ENCODE measurements at places on chromosomes 2 and 18.

DNA sequence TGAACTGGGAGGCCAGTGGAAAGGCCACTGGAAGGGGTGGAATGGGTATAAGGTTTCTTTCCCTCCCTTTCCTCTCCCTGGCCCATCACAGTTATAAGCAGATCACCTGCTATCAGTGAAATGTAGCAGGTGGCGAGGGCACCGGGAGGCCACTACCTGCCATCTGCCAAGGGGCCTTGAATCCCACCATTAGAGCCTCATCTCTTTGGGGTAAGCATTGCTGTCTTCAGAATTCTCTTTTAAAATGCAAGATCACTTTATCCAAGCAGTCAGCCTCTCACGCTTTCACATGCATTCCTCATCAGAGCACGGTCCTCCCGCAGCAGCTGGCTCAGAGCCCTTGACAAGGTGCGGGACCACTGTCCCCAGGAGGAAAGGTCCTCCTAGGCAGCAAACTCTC is 268.5 kb downstream of the CELF4 start:
- no peak for DNase-seq

DNA sequence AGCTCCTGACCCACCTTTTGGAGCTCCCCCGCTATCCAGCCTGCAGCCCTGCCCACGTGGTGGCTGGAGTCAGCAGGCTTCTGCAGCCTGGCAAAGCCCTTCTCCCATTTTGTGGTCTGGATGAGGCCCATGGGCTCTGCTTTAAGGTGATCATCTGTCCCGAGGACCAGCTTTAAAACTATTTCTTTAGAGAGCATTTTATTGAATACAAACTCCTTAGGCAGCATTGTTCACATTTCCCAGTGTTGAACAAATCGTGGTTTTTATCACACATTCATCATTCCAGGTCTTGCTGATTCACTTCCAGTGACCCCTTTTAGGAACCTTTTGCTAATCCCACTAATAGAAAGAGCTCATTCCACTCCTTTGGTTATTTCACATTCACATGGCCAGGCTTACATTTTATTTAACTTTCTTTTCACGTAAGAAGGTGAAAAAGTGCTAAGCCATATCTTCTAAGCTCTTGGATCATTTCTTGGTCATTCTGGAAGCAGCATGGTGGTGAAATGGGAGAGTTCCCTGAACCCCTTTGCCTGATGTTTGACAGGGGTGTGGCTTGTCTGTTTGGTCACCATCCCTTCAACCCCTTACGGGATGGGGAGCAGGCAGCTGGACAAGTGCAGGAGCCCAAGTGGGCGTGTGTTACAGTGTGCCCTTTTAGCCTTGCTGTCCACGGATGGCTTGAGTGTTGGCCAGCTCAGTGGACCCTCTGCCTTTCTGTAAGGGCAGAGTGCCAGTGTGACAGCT is 80.4 kb upstream of the RAPGEF4 start:
- no peak for DNase-seq

DNA sequence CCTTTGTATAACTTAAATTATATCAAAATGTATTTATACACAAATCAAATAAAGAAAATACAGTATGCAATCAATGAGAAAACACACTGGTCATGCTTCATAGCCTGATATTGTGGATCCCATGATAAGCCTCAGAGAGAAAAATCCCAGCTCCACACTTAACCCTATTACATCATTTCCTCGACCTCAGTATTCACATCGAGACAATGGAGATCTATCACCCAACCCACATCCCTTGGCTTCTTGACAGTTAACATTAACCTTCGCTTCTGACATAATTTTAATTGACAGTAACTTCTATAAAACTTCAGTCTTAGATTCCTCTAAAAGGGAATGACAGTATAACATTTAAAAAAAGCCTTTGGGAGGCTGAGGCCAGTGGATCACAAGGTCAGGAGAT is 11.6 kb downstream of the TMX3 start:
- DNase-seq: no peak

DNA sequence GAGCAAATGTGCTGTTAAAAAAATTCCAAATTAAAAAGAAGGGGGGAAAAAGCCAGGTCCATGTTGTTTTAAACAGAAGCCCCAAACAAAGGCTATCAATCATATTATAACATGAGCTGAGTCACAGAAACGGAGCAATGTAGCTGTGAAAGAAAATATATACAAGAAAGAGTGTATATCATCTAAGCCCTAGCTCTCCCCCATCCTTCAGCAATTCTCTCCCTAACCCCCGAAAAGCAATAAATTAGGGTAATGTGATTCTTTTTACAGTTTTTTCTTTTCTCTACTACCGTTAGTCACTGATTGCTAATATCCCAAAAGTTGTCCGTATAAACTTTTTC is 25.3 kb downstream of the FEZ2 start:
- no peak for DNase-seq

DNA sequence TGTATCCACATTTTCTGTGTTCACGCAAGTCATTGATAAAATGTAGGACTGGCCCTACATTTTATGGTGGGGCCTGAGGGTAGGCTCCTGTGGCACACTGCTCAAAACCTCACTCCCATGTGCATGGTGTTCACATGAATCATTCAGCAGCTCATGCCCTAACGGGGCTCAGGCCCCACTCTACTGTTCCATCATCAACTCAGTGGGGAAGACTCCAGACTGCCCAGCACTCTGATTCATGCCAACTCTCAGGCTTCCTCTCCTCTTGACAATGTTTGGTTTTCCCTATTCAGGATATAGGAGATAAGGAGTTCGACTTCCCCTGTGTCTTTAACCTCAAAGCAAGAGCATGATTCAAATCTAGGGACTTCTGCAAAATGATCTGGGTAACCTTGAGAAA is 92.0 kb upstream of the BOD1L2 start:
- DNase-seq: no peak

DNA sequence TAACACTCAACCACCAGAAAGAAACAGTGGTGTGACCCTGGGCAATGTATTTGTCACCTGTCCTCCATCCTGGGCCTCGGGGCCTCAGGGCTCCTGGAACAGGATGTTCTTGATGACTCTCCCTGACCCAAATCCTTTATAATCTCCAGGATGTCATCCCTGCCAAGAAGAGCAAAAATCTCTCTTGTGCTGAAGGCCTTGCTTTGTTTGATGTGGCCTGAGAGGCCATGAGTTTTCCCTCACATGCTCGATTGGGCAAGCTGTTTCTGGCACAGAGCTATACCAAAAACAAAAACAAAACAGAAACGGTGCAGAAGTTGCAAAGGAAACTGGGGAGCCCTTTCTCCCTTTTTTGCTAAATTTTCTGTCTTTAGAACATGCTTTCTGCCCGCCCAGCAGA is 35.7 kb upstream of the ST3GAL5 start:
- peak; percentile 82 for DNase-seq

DNA sequence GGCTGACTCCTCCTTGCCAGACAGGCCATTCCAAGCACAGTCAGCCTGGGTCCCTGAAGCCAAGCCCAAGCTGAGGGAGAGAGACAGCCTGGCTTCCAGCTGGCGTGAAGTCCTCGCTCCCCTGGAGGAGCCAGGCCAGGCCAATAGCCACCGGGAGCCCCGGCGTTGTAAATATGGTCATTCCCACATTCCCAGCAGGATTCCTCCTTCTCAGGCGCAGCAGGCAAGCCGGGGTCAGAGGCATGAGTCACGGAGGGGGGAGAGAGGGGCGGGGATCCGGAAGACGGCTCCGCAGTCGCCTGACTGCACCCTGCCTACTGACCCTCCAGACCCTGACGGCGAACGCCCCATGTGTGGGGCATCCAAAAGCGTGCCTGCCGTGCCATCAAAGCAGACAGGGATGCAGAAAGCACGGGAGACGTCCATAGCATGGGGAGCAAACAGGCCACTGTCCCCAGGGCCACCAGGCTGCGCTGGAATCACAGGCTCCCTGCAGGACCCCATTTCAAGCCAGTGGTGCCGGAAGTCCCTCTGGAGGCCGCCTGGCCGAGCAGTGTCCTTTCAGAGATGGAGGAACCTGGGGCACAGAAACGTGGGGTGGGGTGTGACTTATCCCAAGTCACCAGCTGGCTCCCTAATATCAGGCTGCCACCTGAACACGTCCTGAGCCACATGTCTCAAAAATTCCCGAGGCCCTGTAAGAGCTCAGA is 48.2 kb downstream of the TWIST2 start:
- DNase-seq: no peak

DNA sequence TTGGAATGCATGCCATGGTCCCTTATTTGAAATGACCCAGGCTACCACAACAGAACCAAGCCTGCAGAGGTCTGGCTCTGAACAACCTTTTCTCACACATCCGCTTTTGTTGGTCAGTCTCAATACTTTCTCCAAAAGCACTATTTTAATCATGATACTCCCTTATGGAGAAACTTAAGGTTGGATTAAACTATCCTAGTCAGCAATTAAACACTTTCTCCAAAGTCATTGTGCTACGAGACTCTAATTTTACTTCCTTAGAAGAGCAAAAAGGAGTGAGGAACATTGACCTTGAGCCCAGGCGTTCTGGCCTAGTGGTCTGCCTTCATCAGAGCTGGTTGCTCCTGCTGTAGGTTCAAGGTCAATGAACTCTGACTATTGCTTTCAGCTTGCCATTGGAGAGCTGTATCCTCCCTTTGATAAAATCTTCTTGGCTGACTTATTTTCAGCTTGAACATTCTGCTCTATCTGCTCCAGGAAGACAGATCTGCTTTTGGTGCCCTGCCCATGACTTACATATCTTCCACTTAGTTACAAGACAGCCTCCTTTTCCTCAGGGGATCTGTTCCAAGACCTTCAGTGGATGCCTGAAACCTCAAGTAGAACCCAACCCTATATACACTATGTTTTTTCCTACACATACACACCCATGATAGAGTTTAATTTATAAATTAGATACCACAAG is 91.2 kb downstream of the NCKAP5 start:
- DNase-seq: no peak

GRCh38 chr2:186907897-186908296 is 58.9 kb upstream of the ZSWIM2 start:
- no peak for DNase-seq

GRCh38 chr2:121063471-121063870 is 221.5 kb downstream of the TFCP2L1 start:
- DNase-seq: no peak

GRCh38 chr18:3061581-3062312 is 48.8 kb upstream of the LPIN2 start:
- DNase-seq: no peak

DNA sequence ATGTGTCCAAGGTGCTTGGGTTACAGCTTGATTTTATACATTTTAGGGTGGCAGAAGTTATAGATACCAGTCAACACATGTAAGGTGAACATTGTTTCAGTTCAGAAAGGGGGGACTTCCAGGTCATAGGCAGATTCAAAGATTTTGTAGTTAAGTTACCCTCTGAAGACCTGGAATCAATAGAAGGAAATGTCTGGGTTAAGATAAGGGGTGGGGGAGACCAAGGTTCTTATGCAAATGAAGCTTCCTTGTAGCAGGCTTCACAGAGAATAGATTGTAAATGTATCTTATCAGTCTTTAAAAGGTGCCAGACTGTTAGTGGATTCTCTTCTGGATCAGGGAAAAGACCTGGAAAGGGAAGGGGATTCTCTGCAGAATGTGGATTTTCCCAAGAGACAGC is 42.4 kb downstream of the BMPR2 start:
- no peak for DNase-seq

DNA sequence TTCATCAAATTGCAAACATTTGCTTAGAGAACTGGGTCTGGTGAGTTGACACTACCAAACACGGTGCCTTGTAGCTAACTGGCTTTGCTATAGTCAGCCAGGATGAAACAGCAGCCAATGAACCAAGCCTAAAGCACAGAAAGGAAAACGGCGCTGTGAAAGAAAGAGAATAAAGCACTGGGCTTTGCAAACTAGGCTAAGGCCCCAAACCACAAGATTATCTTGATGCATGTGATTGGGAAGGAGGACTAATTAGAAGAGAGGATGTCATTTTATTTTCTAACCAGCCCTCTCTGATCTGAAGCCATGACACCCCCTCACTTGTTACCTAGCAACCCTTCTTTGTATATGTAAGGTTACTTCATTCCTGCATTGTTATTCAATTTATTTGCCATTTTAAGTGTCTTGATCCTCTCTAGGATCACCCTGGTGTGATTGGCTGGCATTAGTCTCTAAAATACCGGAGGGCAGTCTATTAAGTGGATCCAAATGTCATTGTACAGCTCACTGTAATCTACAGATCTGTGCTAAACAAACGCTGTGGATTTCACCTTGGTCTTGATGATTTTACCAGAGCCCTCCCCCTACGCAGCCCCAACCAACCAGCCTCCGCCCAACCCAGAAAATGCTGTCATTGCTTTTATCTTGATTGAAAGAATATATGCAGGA is 395.4 kb upstream of the ACVR2A start:
- DNase-seq: no peak

DNA sequence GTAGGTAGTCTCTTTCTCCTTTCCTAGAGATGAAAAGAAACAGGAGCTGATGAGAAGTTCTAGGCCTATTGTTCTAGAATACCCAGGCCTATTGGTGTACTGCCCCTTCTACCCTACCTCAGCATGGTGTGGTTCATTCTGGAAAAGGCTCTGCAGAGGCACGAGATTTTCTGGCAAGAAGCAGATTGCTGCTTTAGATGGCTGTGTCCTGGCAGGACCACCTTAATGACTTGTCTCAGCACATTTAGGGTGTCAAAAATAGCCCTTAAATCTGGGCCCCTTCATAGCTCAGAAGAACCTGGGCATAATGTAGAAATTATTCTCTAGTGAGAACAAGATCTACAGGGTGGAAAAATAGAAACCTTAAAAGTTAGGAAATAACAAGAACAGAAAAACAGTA is 87.9 kb downstream of the BCL2L11 start:
- DNase-seq: no peak

DNA sequence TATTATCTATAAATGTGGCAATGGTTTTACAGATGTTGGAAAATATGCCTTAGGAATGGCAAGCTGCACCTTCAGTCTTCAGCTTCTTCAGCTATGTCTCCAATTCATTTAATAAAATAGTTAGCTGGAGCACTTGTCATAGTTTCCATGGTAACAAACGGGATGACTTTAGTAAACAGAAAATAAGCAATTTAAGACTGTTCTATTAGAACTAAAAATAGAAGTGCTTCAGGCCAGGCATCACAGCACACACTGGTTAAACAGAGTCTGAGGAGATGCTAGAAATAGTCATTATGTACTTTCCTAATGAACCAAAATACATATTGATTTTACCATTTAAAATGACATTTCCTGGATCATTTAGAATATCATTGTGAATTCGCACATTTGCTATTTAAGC is 195.0 kb downstream of the GCA start:
- DNase-seq: no peak

DNA sequence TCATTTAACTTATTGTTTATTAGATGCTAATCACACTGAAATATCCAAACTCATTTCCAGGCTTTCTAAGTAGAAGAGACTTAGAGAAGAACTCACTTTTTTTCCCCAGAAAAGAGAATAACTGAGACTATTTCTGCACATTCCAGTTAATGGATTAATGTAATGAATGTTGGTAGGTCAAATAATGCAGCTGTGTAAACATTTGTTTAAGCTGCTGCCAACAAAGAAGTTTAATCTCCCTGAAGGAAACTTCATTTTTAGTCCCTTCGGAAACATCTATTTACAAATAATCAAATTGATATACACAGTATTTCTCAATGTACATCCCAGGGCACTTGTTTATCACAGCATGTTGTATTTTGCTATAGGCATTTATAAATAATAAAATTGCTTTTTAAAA is 126.9 kb downstream of the KCNS3 start:
- no peak for DNase-seq

Data from midbrain (tissue), 1 donor.